ENCODE measurements at places on chromosomes 2 and 18.

GRCh38 chr18:69897397-69898108 lies 50.1 kb downstream of the CD226 start:
- no peak for DNase-seq

DNA sequence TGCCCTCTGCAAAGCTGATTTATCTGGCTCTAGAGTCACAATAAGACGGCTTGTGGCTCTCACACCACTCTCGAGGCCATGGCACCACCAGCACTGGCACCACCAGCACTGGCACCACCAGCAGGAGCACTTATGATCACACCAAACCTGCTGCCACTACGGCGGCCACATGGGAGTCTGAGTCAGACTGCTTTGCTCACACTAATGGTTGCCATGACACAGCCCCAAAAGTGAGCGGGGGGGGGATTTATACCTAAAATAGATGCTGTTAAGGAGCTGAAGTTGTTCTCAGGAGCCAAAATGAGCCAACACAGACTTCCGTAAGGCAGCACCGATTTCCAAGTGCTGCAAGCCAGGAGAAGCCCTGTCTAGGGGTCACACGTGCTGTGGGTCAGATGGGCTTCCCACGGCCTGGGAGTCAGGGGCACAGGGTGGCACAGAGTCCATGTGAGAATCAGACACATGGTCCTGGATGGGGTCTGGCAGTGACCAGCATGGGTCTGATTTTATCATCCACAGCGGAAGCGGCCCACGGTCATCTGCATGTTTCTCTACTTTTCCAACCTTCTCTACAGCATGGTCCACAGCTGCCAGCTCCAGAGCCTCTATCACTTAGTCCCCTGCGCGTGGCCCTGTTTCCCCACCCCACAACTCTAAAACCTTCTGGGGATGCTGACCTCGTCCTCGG lies 16.7 kb downstream of the DNMT3A start:
- DNase-seq: peak; percentile 82

- DNase-seq: no peak
These were observed 499.0 kb downstream of the CPS1 start for GRCh38 chr2:211055438-211055837.

- DNase-seq: no peak
These were observed 590 bp downstream of the MDH1 start for GRCh38 chr2:63589148-63589958.

- peak; percentile 38 for DNase-seq
These were observed 26.6 kb upstream of the ITGA4 start for GRCh38 chr2:181430406-181431118.

DNA sequence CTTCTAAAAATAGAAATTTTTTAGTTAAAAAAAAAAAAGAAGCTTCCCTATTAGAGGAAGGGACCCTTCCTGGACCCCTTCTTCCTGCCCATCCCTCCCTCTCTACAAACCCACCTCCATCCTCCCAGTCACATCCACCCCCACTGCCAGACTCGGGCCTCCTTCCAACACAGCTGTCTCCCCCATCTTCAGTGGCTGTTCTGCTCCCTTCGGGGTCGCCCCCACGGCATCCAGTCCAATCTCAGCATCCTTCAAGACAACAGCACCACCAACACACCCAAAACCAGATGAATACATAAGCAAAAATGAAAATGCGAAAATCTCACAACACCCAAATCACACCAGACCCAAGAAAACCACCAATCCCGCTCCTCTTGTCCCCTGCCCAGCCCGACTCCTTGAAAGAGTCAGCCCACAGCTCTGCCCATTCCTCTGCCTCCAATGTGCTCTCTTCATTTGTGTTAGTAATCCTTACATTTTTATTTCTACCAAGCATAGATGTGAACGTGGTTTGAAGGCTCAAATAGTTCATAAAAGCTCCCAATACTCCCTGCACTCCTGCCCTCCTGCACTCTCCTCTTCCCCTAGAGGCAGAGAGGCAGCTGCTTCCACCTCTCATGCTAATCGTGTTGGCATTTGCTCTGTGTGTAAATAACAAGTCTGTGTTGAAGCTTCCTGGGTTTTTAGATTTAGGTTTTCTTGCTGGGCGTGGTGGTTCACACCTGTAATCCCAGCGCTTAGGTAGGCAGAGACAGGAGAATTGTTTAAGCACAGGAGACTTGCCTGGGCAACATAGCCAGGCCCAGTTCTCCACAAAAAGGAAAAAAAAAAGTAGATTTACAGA lies 37.0 kb downstream of the MAL start:
- DNase-seq: no peak

DNA sequence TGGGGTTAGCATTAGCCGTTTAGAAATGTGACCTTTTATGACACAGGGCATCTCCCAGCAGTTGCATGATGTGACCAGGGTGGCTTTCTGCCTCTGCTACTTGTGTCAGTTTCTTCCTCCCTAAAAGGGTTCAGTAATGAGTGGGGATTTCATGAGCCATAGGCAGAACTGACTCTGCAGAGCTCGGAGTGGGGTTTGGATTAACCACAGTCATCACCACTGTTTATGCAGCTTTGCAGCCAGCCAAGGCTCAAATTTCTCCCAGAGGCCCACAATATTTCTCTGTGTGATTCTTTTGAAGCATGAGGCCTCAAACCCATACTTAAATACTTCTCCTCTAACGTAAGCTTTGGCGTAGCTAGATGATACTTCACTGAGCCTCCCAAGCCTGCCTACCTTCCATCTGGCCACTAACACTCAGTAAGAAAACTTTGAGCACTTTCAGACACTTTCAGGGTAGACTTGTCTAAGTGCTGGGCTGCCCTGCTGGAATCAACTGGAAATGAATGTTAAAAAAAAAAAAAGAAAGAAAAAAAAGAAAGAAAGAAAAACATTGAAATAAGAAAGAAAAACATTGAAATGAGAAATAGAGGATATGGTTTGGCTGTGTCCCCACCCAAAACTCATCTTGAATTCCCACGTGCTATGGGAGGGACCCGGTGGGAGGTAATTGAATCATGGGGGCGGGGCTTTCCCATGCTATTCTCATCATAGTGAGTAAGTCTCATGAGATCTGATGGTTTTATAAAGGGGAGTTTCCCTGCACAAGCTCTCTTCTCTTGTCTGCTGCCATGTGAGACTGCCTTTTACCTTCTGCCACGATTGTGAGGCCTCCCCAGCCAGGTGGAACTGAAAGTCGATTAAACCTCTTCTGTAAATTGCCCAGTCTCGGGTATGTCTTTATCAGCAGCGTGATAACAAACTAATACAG lies 11.5 kb upstream of the LAPTM4A start:
- DNase-seq: peak; percentile 91

DNA sequence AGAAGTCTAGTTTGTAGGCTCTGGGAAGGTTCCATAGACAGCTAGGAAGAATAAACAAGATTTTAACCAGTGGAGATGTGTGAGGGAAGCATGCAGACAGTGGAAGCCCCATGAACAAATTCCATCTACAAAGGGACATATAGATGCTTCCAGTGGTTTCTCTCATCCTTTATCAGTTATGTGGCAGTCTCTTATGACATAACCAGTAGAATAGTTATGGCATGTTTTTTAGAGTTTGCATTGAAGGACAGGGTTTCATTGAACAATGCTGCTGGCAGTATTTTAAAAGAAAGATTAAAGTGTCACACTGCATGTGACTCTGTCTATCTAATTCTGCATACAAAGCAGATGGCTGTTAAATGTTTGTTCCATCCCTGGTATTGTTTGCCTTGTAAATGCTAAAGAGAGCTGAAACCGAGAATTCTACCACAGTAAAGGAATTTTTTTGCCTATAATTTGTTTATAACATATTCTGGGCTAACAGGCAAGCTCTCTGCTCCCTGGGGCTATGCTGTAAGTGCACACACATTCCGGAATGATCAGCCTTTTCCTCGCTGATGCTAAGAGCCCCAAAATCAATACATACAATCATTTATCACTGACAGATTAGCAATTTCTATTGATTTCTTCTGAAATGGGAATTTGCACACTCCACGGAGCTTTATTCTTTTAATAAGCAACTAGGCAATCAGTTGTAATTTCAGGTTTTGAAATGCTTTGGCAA lies 76.8 kb upstream of the PELI1 start:
- DNase-seq: no peak

- no peak for DNase-seq
These were observed 20.0 kb upstream of the ARPC2 start for GRCh38 chr2:218196974-218197373.

- no peak for DNase-seq
These were observed 1.2 kb upstream of the LYG2 start for GRCh38 chr2:99256677-99257076.

- DNase-seq: no peak
These were observed 174.0 kb downstream of the ZFP36L2 start for GRCh38 chr2:43052204-43052943.

DNA sequence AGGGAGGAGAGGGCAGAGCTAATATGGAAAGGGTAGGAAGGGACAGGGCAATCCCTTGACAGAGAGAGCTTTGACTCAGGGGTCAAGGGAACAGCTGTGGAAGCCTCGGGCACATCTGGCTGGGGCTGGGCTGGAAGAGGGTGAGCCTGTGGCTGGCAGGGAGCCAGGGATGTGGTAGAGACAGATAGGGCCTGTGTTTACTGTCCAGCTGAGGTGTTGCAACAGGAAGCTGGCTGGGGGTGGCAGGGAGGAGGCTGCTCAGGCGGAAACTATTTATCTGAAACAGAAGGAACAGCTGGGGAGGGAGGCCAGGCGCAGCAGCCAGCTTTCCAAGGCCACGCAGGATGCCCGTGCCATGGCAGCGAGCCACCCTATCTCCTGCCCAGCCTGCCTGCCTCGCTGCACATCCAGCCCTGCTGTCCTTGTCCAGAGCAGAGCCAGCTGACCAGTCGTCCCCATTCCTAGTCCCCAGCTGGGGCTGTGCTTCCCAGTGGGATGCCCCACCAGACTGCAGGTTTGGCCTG lies 264.7 kb downstream of the CYP26B1 start:
- DNase-seq: peak; percentile 93

DNA sequence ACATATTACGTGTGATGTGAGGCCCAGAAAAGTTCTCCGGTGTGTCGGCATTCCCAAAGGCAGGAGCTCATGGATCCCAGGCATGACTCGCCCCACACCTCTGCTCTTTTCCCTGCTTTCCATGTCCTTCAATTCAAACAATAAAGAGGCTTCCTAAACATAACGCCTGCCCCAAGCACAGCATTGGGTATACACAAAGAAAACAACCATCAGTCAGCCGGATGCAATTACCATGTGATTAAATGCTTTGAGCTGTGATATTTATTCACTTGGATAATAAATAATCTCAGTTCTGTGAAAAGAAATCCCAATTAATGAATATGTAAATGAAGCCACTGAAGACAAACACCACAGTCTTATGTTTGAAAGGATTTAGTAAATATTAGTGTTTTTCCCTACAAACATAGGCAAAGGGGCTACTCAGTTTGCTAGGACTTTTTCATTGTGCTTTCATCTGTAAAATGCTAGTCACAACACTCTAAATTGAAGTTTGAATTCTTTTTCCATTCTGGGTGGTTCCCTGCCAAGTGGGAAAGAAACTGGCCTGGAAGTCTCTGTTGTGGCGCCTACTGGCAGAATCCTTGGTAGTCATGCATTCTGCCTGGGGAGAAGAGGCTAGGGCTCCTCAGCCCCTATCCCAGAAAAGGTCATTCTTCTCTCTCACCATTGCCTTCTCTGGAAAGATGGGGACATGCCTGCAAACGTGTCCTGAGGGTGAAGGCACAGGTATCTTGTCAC lies 144.7 kb downstream of the COL6A3 start:
- no peak for DNase-seq

DNA sequence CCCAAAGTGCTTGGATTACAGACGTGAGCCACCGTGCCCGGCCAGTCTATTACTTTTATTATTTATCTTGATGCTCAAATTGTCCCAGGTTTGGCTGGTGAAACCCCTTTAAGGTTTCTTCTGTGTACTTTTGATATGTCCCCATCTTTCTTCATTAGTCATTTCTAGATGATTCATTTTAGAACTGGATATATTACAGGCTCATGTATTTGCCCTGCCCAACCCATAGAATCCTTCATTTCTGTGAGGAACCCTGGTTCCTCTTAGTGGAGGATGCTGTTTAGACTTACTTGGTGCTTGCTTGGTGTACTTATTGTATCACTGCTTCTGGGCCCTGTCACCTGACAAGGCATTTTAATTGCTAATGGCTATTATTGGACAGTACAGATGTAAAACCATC lies 40.1 kb downstream of the KCMF1 start:
- DNase-seq: peak; percentile 33

DNA sequence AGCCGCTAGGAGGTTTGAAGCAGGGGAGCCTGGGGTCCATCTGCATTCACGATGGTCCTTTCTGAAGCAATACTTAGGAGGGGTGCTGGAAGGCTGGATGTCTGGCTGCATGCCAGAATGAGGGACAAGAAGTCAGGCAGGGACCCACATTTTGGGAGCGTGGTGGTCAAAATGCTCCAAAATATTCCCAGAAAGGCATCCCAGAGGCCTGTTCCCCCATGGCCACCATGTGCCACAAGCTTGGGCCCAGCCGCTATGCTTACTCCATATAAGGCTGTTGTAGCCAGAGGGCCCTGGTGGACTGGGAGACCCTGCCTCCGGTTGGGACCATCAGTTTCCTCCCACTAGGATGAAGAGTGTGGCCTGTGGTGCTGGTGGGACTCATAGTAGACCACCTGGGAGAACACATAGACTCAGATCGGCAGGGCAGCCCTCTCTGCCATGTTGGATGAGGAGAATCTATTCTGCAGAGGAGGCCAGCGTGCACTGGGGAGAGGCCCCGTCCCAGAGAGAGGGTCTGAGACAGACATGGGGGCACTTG lies 3.6 kb upstream of the PROM2 start:
- DNase-seq: no peak

- DNase-seq: peak; percentile 95
These were observed 650.1 kb downstream of the SLC4A3 start for GRCh38 chr2:220277445-220277975.

GRCh38 chr18:79770826-79771225 lies 26.9 kb upstream of the KCNG2 start:
- no peak for DNase-seq

DNA sequence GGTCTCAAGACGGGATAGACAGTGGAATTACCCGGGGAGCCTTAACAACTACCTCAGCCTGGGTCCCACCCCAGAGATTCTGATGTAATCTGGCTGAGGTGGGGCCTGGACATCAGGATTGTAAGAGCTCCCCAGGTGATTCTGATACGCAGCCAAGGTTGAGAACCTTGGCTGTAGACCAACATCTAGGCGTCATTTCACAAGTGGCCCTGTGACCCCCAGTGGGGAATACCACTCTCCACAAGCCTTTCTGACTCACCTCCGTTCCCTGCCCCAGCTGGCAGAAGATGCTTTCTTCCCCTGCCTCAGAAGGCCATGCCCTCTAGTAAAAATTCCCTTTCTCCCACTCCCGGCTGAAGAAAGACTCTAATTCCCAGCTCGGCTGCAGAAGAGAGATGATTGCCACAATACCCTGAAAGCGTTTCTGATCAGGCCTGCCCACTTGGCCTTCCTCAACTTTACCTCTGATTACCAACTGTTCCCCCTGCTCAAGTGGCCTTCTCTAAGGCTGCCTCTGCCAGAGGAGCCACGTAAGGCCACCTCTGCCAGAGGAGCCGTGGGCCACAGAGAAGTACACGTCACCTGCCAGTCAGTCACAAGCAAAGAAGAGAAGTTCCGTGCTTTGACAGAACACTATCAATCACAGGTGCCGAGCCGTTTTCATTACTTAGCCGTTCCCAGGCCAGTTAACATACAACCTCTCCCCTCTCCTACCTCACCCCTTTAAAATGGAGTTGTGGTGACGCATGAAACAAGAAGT lies 116.8 kb upstream of the PKDCC start:
- peak; percentile 65 for DNase-seq

- DNase-seq: no peak
These were observed 13.6 kb downstream of the EN1 start for GRCh38 chr2:118833716-118834439.
